ENCODE measurements at places on chromosomes 6 and 20.

DNA sequence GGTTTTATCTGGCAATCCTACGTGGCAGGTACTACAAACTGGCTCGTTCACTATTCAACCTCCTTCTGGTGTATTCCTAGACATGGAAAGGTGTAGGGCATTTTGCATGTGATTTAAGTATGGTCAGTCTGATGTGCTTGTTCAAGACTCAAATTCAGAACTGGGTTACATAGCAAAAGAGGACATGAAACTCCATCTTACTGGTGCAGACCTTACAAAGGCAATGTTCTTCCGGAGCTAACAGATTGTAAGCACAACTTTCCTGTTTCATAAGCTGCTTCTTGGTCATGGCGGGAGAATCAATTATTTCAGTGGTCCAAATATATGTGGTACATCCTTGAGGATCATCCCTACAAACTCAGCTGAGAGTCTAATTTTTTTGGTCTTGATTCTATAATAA lies 703.4 kb downstream of the EPM2A start:
- DNase-seq, result no peak

DNA sequence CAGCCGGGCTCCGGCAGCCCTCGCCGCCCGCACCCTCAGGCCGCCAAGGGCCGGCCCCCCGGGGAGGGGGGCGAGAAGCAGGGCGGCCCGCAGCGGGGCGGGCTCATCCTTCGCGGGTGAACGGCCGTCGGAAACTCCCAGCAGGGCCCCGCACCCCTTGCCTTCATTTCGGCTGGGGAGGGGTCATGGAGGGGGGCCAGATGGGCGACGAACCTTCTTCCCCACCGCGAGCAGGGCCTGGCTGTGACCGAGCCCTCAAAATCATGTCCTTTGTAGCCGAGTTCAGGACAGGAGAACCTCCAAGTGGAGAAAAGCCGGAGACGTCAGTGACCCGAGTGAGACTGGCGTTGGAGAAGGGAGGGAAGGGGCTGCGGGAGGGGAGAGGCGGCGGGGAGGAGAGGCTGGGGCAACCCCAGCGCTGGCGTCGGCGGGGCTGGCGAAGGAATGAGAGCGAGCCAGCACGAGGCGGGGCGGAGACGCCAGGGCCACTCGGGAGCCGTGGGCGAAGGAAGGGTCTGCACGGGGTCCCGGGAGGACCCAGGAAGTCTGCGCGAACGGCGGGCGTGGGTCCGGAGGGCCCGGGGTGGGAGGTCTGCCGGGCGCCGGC lies 571 bp upstream of the FOXC1 start:
- no peak for DNase-seq

DNA sequence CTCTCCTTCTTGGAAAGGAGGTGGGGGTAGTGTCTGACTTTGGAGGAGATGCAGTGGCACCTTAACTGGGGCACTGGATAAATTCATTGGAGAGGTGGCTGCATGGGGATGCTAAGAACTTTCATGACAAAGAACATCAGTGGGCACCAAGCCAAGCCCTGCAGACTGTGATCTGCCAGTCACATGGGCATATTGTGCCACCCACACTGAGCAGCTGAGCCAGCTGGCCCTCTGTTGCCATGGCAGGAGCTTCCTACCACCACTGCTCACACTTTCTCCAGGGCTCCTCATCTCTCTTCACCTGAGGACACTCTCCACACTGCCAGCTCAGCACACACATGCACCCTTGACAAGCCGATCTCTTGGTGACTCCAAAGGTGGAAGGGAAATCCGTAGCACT lies 715.6 kb downstream of the QKI start:
- DNase-seq, result no peak

DNA sequence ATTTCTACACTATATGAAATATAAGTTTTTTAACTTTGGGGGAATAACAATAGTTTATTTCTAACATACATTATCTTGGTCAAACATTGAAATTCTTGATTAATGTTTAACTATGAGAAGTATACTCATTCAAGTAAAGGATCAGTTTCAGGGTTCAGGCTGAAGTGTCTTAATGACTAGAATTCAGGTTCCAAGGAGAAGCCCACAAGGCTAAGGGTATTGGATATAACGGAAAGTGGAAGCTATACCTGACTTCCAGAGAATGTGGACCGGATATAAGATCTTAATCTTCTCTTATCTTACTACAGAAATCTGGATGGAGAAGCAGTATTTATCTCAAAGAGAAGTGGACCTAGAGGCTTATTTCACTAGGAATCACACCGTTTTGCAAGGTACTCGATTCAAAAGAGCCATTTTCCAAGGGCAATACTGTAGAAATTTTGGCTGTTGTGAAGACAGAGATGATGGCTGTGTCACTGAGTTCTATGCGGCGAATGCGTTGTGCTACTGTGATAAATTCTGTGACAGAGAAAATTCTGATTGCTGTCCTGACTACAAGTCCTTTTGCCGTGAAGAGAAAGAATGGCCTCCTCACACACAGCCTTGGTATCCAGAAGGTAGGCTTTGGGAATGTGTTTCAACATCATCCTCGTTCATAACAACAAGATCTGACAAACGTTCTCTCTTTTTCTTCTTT lies at the start of gene TINAG:
Gene TINAG, plus strand, starts transcription at position 153 of the 697 bp plus-strand sequence. Its CDS starts 110 bp downstream, at position 263.
- no peak for DNase-seq

- no peak for DNase-seq
Measured at GRCh38 chr6:159109391-159109790, 59.8 kb upstream of the FNDC1 start.

DNA sequence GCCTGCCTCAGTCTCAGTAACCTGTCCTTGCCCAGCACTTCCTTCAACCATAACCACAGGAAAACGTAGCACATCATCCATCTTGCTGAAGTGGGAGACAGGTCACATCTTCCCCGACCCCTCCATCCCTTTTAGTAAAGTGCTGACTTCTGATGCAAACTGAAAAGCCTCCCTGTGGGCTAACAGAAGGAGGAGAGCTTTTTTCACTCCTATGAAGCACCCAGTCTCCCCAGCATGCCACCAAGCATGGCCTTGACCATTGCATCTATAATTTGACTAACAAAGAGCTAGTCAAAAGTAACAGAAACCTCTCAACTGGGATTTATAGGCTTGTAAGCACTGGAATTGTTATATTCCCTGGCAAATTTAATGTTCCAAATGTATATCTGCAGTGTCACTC lies 288.9 kb upstream of the IRAK1BP1 start:
- DNase-seq, result no peak

DNA sequence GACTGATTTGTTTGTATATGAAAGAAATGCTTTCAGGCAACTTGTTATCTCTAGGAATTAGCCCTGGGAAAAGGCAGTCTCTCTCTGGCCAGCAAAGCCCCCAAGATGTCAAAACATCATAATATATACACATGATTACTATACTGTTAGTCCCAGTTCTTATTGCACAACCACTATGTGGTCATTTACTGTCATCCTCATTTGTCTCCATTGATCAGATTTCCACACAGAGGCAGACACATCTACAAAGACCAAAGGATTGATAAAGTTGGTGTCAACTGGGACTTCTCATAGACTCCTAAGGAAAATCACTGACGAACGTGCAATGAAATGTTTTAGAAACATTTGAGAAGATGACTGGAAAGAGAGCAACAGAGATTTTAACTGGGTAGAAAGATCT lies 71.9 kb upstream of the POPDC3 start:
- no peak for DNase-seq

- DNase-seq, result no peak
Measured at GRCh38 chr20:17925141-17925939, 43.3 kb downstream of the SNX5 start.

DNA sequence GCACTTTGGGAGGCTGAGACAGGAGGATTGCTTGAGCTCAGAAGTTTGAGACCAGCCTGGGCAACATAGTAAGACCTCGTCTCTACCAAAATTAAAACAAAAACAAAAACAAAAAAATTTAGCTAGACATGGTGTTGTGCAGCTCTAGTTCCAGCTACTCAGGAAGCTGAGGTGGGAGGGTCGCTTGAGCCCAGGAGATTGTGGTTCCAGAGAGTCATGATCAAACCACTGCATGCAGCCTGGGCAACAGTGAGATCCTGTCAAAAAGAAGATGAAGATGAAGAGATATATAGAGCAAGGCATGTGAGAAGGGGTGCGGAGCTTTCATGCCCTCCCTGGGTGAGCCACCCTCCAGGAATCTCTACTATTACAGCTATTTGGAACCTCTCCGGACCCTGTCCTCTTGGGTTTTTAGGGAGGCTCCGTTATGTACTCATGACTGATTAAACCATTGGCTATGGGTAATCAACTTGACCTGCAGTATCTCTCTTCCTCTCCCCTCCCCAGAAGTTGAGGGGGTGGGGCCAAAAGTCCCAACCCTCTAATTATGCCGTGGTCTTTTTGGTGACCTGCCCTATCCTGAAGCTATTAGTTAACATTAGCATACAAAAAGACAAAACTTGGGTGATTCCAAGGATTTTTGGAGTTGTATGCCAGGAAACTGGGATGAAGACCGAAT lies 9.0 kb downstream of the POLH start:
- no peak for DNase-seq

DNA sequence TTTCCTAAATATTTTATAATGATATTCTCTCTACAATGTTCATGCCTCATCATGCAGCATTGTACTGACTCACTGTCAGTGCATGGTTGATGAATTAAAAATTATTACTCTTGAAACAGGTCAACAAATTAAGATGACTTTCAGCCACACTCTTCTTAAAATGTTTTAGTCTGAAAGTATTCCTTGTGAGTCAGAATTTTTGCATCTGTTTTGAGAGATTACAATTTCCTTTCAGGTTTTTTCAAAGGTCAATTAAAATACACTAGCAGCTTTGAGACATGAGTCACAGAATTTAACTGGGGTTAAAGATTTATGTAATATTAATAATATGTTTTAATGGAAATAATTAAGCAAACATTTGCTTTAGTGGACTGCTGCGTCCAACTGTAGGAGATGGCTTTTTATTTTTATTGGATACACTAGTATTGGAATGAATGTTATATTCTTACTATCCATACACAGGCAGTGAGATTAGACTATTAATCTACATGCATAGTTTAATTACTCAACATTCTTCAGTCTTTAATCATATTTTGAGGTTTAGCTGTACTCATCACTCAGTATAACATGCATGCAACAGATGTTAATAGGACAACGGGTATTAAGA lies 9.7 kb downstream of the COL12A1 start:
- DNase-seq, result no peak

GRCh38 chr6:131917763-131918649 lies 33.2 kb downstream of the CCN2 start:
- DNase-seq, result no peak

DNA sequence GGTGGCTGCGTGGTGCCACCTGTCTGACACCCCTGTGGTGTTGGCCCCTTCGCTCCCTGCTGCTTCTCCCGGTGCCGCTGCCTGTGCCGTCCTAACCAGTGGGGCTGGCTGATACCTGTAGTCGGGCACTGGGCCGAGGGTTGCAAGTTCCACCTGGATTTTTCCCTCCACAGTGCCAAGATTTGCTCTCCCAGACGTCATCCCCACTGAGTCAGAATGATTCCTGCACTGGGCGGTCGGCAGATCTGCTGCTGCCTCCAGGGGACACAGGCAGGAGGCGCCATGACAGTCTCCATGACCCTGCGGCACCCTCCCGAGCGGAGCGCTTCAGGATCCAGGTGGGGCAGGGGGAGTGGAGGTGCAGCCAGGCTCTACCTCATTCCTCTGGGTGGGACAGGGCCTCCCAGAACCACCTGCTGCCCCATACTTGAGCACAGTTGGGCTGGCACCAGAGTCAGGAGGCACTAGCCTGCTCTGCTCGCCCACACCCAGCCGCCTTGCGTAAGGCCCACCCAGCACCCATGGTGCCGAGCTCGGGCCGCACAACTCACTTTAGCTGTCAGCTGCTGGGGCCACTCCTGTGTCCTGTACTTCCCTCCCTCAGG lies 60.2 kb downstream of the TCP11 start:
- DNase-seq, result no peak

GRCh38 chr20:32362901-32363364 lies 4.8 kb downstream of the ASXL1 start:
- DNase-seq, result no peak

DNA sequence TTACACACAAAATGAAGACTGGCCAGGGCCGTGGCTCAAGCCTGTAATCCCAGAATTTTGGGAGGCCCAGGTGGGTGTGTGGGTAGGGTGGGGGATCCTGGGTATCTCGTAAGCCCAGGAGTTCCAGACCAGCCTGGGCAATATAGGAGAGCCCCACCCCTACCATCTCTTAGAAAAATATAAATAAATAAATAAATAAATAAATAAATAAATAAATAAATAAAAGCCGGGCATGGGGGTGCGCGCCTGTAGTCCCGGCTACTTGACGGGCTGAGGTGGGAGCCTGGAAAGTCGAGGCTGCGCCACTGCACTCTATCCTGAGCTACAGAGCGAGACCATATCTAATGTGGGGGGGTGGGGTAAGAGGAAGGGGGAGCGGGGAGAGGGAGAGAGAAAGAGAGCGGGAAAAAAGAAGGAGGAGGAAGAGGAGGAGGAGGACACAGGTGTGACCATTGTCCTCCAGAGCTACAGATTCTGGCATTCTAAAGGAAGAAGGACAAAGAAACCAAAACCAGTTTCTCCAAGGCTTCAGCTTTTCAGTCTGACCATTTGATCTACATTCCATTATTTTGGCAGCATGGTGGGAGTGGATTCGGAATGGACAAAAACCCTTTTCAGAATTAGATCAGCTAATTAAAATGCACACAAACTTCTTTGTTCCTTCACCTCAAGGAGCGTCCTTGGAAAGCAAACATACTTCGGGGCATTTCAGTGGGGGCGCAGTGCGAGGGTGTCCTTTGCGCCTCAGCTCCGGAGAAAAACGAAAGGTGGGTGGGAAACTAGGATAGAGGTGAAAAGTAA lies 577 bp upstream of the C6orf141 start:
- DNase-seq, result no peak

- no peak for DNase-seq
Measured at GRCh38 chr6:37783856-37784584, 35.5 kb upstream of the ZFAND3 start.

GRCh38 chr6:113077794-113078193 lies 730.7 kb downstream of the RFPL4B start:
- DNase-seq, result no peak

GRCh38 chr6:38715016-38715689 lies at the start of gene DNAH8:
Gene DNAH8 (plus strand): TSS chr6:38715311. CDS start chr6:38722810, 7,499 bp downstream.
- no peak for DNase-seq

DNA sequence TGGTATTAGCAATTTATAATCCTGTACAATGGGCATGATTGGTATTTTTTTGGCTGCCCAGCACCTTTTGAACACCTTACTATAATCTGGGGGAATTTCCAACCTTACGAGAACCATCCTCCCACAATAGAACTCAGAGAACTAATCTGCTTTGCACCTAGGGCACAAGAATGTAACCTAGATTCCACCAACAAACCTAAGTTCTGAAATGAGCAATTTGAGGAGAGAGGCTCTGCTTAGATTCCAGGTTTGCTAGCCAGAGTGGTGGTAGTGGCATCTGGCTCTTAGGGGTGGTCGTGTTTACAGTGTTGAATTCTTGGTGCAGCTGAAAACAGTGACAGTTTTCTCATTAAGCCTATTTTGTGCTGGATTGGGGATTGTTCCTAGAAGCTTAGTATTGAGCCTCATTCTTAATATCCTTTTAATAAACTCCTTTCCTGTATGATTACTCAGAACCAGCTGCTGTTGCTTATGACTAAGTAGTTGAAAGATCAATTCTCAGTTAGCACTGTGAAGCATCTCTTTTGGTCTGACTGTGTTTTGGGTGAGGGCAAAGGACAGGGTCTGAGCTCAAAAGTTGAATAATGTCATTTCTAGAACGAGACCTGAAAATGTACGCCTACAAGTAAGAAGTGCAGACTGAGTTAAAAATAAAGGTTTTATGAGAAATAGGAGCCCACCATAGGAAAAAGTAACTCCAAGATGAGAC lies 385.6 kb downstream of the CDKAL1 start:
- DNase-seq, result no peak

Measured in neural crest cell (in vitro differentiated cells).